ENCODE measurements at places on chromosomes 5 and 9.

GRCh38 chr5:154474396-154475334, 3.4 kb downstream of the HAND1 start:
- no peak for DNase-seq

GRCh38 chr5:174500636-174501035, 223.7 kb upstream of the MSX2 start:
- no peak for DNase-seq

GRCh38 chr5:155952486-155953089, 374.4 kb upstream of the SGCD start:
- DNase-seq, result no peak

DNA sequence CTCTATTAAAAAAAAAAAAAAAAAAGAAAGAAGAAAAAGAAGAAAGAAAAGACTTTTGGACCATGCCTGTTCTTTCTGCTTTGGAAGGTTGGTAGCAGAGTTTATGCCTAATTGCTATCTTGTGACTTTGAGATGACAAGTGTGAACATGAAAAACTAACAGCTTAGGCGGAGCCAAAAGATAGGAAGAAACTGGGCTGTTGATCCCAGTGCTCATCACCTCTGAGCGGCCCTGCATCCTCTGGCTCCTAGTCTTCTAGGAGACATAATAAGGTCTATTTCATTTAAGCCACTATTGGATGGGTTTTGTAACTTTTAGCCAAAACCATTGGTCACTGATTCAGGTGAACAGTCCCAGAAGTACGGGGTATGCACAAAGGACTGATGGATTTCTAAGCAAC, 34.4 kb upstream of the ATP6V1G1 start:
- DNase-seq, result no peak

- peak; percentile 91 for DNase-seq
These were observed 19.2 kb downstream of the MARCHF3 start for GRCh38 chr5:127011153-127011552.

- no peak for DNase-seq
These were observed 26.4 kb downstream of the EHMT1 start for GRCh38 chr9:137645211-137645610.

DNA sequence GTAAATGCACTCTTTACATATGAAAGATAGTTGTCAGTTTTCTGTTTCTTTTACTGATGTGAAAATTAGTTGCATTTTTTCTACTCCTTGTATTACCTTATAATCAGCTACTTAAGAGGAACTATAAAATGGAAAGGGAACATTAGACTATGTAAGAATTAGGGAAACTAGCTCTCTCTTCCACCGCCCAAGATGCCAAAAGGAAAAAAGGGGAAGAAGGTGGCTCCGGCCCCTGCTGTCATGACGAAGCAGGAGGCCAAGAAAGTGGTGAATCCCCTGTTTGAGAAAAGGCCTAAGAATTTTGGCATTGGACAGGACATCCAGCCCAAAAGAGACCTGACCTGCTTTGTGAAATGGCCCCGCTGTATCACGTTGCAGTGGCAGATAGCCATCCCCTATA, 15.2 kb upstream of the HOMER1 start:
- DNase-seq, result no peak

DNA sequence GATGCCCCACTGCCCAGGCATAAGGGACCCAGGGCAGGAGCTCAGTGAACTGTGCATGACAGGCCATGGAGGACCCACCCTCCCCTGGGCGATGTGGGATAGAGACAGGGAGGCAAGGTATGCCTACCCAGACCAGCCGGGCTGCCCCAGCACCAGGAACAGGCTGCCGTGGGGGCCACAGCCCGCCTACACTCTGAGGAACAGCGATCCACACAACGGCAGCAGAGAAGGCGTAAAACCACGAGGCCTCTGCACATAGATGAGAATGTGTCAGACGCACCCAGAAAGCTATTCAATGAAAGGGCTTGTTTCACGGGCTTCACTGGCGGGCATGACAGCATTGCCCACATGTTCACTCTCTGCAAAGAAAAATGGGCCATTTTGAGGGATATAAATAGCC, 49.5 kb downstream of the SEMA4D start:
- no peak for DNase-seq

DNA sequence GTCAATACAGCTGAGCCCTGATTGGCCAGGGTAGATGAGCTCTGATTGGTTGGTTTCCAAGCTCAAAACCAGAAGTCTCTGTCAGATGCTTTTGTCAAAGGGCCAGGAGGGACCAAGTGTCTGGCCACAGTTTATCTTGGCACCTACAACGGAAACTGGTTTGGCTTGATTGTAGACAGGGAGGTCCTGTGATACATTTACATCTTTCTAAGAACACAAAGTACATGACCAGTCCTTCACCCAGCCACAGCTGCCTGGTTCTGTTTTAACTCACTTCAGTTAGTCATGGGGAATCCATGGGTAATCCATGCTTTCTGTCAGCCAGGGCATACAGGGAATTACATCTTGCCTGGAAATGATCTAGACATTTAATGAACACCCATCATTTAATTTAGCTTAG, 171.2 kb downstream of the SLC12A2 start:
- peak; percentile 41 for DNase-seq

GRCh38 chr9:126146254-126147145, 180.1 kb upstream of the MVB12B start:
- no peak for DNase-seq

- DNase-seq, result peak; percentile 99
These were observed 28.8 kb downstream of the SPOCK1 start for GRCh38 chr5:137470111-137470920.

- no peak for DNase-seq
These were observed 169.3 kb downstream of the DCP2 start for GRCh38 chr5:113145757-113146387.

DNA sequence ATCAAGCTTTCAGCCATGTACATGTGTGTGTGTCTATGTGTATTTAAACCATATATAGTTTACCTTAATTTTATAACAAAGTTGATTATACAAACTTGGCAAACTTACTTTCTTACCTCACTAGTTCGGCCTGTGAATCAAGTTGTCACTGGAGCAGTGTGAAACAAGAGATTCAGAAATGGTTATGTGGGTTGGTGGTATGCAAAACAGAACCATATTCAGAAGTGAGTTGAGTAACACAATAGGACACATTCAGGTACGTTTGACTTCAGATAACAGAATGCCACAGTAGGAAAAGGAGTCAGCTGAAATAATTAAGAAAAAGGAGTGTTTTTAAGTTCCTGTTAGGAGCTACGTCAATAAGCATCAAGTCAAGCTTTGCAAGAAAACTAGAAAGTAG, 21.5 kb downstream of the XPA start:
- DNase-seq, result no peak

DNA sequence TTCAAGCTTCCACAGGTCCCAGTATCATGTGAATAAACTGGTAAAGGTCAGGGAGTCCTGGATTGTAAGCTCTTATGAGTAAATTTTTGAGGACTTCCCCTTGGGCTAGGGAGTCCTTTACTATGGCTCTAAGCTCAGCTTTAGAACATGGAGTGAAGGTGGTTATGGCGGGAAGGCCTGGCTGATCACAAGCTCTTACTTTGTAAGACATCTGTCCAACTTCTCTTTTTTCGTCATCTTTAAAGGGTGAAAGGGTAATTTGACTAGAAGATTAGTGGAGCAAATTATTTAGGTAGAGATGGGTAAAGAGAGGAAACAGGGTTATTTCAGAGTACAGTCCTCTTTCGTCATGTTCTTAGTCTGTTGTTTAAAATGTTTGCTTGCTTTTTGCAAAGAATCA, 155.4 kb downstream of the AOPEP start:
- no peak for DNase-seq

DNA sequence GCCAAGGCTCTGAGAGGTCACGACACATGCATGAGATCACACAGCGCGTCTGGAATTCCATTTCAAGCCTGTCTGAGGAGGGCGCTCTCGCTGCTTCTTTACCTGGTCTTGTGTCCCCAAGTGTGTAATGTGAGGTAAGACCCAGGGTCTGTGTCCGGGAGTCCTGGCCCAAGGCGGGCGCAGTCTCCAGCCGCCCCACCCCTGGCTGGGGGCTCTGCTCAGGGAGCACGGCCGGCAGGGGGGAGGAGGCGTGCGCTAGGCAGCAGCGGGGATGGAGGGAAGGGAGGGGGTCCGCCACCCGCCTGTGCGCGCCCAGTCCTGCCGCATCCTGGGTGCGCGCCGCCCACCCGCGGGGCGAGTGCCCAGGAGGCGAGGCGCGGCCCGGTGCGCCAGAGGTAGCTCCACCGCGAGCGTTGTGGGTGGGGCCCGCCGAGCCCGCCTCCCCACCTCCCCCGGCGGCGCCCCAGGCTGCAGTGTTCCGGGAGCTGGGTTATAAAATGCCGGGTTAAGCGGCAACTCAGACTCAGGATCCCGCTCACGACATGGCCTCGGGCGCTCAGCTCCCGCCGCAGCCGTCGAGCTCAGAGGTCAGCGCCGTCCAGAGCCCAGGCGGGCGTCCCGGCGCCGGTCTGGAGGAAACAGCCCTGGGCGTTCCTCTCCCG, at the start of gene CCNI2:
CCNI2 (plus strand) TSS at position 473 of the 662 bp plus-strand sequence; CDS start at position 543, 70 bp downstream.
- DNase-seq, result peak; percentile 44

- no peak for DNase-seq
These were observed 25.0 kb upstream of the CPLX2 start for GRCh38 chr5:175846332-175846731.

- DNase-seq, result no peak
These were observed 84.2 kb downstream of the MLLT3 start for GRCh38 chr9:20538092-20538491.

DNA sequence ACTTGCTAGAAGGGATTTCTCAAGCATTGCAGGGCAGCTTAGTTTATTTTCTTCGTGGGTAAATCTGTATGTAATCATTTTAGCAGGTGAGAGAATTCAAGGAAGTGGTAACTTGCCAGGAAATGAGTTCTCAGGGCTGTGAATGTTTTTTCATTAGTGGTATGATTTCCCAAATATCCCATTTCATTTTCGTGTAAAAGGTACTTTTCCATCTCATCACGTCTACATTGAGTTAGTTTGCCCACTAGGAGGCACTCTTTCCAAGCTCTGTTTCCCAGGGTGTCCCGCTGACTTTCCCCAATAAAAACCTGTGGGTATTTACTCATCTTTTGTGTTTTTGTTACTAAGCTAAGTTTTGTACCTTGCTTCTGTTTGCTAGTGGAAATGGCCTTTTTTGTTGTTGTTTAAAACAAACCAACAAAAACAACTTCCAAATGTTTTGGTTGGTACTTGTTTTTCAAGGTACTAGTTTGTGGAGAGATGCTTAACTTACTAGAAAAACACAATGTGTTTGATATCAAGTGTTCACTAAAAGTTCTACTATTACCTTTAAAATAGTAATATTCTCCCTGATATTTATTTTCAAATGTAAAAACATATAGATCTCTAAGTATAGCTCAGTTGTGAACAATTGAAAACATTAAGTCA, 373.6 kb downstream of the ADGRV1 start:
- DNase-seq, result peak; percentile 64

GRCh38 chr9:281741-282645, 67.3 kb downstream of the DOCK8 start:
- DNase-seq, result no peak

DNA sequence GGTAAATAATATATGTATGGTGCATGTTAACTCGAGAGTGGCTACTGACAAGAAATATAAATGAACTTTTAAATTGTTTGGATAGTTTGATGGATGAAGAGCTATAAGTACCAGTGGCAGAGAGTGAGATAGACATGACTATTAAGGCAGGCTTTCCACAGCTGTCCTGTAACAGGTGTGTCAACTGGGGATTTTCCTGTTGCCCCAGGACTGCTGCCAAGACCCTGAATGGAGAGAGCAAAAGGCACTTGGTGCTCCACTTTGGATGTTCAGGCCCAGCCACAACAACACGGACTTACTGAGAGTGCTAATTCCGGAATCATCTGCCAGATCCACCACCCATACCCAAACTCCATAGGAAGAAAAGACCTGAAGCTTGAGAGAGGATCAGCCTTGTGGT, 215.1 kb downstream of the SEC61B start:
- no peak for DNase-seq

- no peak for DNase-seq
These were observed 1269.9 kb downstream of the FOXD4L5 start for GRCh38 chr9:64015136-64015535.

DNA sequence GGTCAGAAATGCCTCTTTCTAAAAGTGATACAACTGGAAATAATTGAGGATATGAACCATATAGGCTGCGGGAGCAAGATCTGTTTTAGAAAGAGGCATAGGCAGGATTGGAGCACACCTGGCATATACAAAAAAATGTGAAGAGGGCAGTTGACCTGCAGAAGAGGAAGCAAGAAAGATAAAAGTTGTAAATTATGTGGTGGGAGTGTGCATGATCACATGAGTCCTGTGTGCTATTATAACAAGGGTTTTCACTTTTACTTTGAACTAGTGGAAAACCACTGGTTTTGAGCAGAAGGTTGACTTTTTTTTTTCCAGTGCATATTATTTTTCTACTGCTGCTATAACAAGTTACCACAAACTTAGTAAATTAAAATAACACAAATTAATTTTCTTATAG, 489.3 kb downstream of the ANXA1 start:
- no peak for DNase-seq

GRCh38 chr9:21801683-21802417, 586 bp upstream of the MTAP start:
- DNase-seq, result peak; percentile 90

DNA sequence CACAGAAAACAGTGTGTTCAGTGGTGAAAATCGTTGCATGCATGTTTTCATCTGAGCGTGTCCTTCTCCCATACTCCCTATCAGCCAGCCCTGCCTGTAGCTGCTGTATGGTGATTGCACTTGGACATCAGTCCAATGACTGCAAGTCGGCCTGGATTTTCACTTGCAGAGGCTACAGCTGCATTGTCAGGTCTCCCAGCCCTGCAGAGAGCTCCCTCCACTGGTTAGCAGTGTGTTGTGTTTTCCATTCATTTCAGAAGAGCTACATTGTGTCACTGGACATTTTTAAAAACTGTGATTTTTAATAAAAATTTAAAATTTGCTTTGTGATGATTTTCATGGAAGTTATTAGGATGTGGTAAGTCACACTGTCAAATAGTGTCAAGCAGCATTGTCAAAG, 96.6 kb downstream of the SYK start:
- no peak for DNase-seq

DNA sequence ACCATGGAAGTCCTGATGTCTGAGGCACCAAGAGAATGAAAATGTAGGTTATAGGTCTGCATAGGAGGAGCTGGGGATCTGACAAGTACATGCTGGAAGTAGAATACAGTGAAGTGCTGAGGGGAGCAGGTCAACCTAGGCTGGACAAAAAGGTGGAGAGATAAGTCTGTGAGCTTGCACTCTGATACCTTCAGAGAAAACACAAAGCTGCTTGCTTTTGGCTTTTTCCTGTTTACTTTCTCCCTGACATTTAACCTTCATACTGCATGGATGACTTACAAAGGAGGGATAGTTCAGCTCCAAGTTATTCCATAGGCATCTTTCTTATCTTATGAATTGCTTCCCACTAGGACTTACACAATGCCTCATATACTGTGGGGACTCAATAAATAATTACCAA, 256.7 kb upstream of the NREP start:
- no peak for DNase-seq

- no peak for DNase-seq
These were observed 235.9 kb upstream of the FAM174A start for GRCh38 chr5:100299261-100299660.

GRCh38 chr9:126219166-126219565, 107.5 kb upstream of the MVB12B start:
- DNase-seq, result no peak

GRCh38 chr5:41636605-41637004, 126.2 kb upstream of the PLCXD3 start:
- peak; percentile 25 for DNase-seq

GRCh38 chr5:68258531-68258930, 43.0 kb downstream of the PIK3R1 start:
- DNase-seq, result no peak

Measured in EH (cell line).